Stimulated activated CD8-positive, alpha-beta memory T cell treated with anti-CD3 and anti-CD28 coated beads, Interleukin-15, amount 100 ng/mL, for 24 hours (primary cell): ENCODE measurements at places on chromosomes 2 and 18.

- DNase-seq: no peak
Measured at GRCh38 chr2:78431241-78431640, 594.3 kb upstream of the REG3G start.

GRCh38 chr2:111975819-111976218, 77.4 kb downstream of the MERTK start:
- DNase-seq: no peak

GRCh38 chr2:130728007-130728454, 839 bp upstream of the GPR148 start:
- DNase-seq: no peak

DNA sequence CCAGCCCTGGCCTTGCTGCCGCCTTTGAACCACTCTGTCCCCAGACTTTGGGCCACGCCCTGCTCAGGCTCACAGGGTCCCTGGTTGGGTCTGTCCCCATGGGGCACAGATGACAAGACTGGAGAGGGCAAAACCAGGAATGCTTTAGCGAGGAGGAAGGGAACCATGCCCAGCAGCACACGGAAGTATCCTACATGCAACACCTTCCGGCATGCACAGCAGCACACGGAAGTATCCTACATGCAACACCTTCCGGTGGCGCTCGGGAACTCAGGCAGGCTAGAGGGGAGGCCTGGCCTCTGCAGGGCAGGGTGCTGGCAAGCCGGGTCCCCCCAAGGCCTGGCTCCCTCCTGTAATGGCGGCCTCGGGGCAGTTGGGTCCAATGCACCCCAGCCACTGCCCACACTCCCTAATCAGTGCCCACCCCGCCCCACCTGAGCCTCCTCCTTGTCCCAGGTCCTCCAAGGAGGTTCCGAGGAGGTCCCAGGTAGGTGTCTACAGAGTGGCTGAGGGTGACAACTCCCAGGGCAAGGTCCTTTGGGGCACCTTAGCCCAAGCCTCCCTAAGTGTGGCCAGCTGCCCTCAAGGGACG, 33.6 kb upstream of the SNED1 start:
- DNase-seq: no peak

- DNase-seq: no peak
Measured at GRCh38 chr2:128261245-128262128, 57.2 kb downstream of the HS6ST1 start.

- DNase-seq: no peak
Measured at GRCh38 chr2:37301408-37301807, 23.2 kb downstream of the PRKD3 start.
